Stimulated activated CD4-positive, alpha-beta T cell treated with anti-CD3 and anti-CD28 coated beads, Interleukin-2, amount 100 ng/mL, for 48 hours (primary cell): ENCODE measurements at places on chromosomes 3 and 15.

GRCh38 chr15:70098461-70099166, 897 bp upstream of the TLE3 start:
- no peak for DNase-seq

GRCh38 chr3:44712455-44713075, at the start of gene ZNF502:
TSS of gene ZNF502 (plus strand) at chr3:44712660. CDS start at chr3:44720262, 7,602 bp downstream.
- peak; percentile 46 for DNase-seq

GRCh38 chr15:59410391-59410896, 27.5 kb upstream of the FAM81A start:
- no peak for DNase-seq

GRCh38 chr15:75164625-75165350, 36.9 kb upstream of the C15orf39 start:
- no peak for DNase-seq

- no peak for DNase-seq
Observed at GRCh38 chr15:76073554-76073953, 13.8 kb downstream of the TMEM266 start.

DNA sequence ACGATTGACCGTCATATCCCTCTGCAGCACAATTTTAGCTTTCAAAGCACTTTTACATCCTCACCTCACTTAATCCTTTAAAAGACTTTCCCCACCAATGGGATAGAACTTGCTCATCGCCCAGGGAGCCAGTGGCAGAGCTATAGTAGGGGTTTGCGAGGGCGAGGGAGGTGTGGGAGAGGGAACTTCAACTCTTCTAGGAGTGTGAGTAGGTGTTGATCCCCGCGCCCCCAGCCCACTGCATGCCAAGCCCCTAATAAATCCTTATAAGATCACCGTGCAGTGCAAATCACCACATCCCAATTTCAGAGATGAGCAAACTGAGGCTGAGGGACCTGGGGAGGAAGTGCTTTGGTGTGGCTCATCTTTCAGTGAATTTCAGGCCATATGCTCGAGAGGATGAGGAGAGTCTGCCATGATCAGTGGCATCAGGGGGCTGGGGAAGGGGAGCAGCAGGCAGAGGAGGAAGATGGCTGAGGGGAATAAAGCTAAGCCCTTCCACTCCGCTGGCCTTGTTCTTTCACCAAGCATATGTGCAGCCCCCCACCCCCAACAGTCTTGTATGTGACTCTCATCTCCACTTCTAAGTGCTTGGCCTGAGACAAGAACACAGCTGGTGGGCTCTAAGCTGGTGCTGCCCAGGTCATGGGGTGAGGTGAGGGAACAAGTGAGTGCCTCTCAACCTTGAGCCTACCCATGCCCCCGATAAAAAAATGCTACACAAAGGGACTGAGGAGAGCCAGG, 5.1 kb downstream of the INSYN1 start:
- no peak for DNase-seq

- DNase-seq, result no peak
Observed at GRCh38 chr15:94414916-94415315, 183.6 kb downstream of the MCTP2 start.

GRCh38 chr3:177516158-177517011, 319.1 kb upstream of the TBL1XR1 start:
- DNase-seq, result no peak

DNA sequence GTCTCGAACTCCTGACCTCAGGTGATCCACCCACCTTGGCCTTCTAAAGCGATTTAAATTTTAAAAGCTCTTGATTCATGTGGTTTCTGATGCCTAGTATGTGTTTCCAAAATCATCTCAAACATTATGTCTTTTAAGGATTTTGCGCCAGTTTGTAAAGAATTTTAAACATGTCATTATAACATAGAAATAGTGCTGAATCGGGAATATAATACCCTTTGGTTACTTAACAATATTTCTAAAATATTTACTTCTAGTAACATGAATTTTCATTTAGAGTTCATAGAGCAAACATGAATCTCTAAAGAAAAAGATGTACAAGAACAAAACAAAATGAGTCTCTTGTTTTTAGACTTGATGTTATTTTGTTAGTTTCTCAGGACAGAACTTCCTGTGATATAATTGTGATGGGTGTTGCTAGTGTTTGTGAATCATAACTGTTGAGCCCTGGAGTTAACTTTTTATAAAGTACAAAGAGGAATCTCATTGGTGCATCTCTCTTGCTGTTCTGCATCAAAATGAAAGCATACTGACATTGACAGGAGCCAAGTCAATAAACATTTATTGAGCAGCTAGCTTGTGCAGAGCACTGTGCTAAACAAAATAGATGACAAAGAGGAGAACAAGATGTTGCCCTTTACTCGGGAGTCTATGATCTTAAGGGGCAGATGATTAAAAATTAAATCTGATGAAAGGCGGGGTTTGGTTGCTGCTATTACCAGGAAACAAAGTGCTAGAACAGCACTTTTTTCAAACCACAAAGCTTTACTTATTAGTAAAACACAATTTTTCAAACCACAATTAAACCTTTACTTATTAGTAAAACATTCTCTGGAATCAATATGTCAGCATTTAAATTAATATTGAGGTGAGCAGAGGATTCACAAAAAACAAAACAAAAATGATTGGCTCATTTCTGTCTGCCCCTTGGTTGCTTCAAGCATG, 73.4 kb downstream of the MME start:
- no peak for DNase-seq

- DNase-seq, result no peak
Observed at GRCh38 chr3:128294999-128295468, 141.8 kb downstream of the EEFSEC start.

DNA sequence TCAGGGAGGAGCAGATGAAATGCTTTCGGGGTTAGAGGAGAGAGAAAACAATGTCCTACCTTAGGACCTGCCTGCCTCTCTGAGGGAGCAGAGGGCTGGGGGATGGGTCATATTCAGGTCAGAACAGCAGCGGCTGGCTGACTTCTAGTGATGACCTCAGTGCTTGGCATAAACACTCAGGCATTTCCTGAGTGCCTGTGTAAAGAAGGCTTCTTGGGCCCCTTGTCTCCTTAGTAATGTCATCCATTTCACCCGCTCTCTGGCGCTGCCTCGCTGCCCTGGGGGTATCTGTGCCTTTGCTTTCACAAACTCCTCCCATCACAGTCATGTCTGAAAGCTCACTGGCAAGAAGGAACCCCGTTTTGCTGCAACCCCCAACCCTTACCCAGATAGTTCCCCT, 82.9 kb upstream of the GSK3B start:
- DNase-seq, result no peak

- DNase-seq, result no peak
Observed at GRCh38 chr15:63848879-63849551, 15.3 kb upstream of the HERC1 start.

GRCh38 chr15:33506781-33507296, 196.1 kb downstream of the RYR3 start:
- no peak for DNase-seq

DNA sequence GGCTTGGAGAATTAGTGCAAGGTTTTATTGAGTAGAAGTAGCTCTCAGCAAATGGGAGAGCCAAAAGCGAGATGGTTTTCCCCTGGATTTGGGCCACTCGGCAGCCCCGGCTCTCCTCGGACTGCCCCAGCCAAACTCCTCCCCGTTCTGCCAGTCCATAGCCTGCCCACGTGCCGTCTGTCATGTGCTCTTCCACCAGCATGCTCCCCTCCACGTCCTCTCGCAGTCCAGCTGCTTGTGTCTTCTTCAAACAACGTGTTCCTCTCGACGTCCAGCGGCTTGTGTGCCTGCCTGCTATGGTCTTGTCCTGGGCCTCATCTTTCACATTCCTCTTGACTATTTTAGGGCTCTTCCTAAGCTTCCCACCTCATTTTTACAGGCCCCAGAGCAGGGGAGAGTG, 16.7 kb upstream of the SECISBP2L start:
- no peak for DNase-seq

- DNase-seq, result no peak
Observed at GRCh38 chr3:143184099-143184498, 64.5 kb downstream of the CHST2 start.

GRCh38 chr15:46815765-46816164, 901.5 kb upstream of the SEMA6D start:
- no peak for DNase-seq

DNA sequence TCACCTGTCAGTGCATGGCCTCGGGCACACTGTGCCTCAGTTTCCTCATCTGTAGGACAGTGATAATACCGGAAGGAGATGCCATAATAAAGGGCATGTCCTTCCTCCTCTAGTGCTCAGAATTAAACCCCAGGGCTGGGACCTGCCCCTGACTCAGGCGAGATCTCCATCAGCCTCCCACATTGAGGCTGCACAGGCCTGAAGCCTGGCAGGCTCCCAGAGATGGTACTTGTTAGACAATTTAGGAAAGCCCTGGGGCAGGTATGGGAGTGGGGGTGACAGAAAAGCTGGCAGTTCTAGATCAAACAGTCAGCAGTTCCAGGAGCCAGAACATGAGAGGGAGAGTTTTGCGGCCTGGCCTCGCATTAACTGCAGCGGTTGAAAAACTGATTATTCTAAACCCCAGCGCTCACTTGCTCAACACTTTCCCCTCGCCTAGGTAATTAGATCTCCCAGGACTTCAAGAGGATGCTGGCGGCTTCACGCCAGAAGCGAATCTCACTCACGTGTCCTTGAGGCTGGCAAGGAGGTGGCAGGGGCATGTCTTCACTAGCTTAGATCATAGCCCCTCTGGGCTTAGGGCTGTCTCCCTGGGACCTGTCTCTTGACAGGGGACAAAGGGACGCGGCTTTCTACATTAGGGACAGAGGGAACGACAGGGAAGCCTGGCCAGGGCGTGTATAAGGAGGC, 73.1 kb downstream of the ATP2B2 start:
- DNase-seq, result no peak

- no peak for DNase-seq
Observed at GRCh38 chr3:124410471-124410870, 319.8 kb upstream of the UMPS start.

GRCh38 chr3:123960781-123961507, at the start of gene CCDC14:
TSS of gene CCDC14 (minus strand) at chr3:123961229. CDS start at chr3:123961173, 56 bp downstream.
- peak; percentile 79 for DNase-seq

- no peak for DNase-seq
Observed at GRCh38 chr15:47477341-47477740, 240.0 kb upstream of the SEMA6D start.

DNA sequence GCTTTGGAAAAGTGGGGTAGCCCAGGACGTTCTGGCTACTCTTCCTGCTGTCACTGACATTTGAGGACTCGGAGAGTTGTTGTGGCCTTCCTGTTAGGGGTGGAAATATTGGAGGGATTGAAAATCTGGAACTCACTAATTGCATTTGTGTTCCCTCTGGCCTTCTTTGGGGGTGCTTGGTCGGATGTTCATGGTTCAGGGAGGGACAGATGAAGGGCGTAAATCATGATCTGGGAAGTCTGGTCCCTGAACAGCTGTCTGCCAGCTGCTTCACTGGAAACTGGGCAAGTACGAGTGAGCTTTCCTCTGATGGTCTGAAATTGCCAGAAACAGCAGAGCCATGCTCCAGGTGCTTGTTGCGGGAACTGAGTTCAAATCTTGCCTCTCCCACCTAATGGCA, 327.8 kb upstream of the C2CD4B start:
- DNase-seq, result no peak

GRCh38 chr3:136954980-136955780, 2.6 kb upstream of the IL20RB start:
- no peak for DNase-seq

- no peak for DNase-seq
Observed at GRCh38 chr15:70243686-70244540, 146.2 kb upstream of the TLE3 start.

DNA sequence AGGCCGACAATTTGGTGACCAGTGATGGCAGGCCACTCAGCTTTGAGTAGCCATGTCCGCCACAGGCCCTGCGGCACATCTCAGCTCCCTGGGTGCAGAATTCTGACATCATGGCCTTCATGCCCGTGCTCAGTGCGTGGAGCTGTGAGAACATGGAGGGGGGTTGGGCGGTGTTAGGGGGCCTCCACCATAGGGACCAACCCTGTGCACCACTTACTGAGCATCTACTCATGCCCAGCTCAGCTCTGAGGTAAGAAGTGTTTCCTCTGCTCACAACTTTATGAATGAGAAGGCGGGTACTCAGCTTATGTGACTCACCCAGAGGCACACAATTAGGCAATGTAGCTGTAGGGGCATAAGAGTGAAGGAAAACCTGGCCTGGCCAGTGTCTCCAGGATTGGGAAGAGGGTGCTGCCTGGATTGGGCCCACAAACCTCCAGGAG, 10.5 kb downstream of the ACOX2 start:
- DNase-seq, result no peak
